ENCODE measurements at places on chromosomes 5 and 9.
A peak's percentile ranks its signal among the peaks of the same experiment; 100 is the strongest.

- no peak for DNase-seq
These were observed 4.6 kb downstream of the NIPAL4 start for GRCh38 chr5:157464519-157465171.

DNA sequence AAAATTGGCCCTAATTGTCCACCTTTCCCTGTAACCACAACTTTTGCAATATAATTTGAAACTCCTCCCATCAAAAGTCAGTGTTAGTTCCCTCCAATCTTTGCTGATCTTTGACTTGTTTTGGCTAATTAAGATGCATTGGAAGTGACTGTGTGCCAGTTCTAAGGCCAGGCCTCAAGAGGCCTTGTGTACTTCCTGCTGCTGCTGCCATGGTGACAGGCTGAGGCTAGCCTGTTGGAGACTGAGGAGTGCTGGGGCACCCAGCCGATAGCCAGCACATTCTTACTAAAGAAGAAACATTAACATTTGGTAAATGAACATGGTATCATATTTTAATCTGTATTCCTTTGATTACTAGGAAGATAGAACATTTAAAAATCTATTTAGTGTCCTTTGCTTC lies 86.5 kb downstream of the SREK1 start:
- no peak for DNase-seq

DNA sequence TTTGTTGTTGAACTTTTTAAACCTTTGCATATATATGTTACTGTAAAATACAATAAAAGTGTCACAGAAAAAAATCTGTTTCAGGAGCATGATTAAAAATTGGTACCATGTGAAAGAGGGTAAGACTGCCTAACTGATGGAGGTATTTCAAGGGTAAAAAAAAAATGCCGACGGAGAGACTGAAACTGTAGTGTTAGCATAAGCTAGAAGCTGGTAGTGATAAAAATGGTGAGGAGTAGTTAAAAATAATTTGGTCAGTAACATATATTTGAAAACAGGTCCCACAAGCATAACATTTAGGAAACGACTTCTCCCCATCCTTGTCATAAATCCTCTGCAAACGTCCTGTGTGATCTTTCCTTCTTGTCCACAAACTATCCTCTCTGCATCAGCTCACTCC lies 64.7 kb downstream of the MEF2C start:
- no peak for DNase-seq

- DNase-seq = no peak
These were observed 24.7 kb downstream of the LHX6 start for GRCh38 chr9:122204055-122204454.

GRCh38 chr9:126745574-126746411 lies 59.0 kb upstream of the ZBTB43 start:
- no peak for DNase-seq

GRCh38 chr5:1759378-1759970 lies 40.2 kb downstream of the MRPL36 start:
- no peak for DNase-seq

DNA sequence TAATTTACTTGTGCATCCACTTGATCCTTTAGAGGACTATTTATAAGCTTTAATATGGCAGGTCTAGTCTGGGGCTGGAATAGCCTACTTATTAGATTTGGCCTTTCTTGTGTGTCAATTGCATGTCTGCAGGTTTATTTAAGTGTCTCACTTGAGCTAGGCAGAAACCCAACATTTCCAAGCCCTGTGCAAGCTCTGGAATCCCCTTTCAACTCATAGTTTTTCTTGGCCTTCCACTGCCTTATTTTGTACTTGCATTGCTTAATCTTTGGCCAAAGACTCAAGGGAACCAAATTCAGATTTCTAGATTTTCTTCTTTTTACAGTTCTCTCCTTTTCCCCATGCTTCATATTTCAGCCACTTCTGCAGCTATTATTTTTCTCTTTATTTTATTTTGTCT lies 102.4 kb upstream of the RFX3 start:
- DNase-seq = no peak

DNA sequence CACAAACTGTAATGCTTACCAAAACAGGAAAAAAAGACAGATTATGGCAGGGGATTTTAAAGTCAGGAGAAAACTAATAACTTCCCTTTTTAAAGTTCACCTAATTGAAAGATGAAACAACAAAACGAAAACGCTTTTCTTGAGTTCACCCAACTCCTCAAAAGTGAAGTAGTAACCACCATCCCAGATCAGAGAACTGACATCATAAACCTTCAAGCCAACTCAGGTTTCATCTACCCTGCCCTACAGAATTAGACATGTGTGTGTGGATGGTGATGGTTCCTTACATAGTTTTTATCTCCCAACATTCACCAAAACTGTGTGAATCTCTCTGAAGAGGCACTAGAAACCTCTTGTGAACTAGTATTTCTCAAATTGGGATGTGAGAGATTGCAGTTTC lies 195.2 kb upstream of the PTGER4 start:
- no peak for DNase-seq

DNA sequence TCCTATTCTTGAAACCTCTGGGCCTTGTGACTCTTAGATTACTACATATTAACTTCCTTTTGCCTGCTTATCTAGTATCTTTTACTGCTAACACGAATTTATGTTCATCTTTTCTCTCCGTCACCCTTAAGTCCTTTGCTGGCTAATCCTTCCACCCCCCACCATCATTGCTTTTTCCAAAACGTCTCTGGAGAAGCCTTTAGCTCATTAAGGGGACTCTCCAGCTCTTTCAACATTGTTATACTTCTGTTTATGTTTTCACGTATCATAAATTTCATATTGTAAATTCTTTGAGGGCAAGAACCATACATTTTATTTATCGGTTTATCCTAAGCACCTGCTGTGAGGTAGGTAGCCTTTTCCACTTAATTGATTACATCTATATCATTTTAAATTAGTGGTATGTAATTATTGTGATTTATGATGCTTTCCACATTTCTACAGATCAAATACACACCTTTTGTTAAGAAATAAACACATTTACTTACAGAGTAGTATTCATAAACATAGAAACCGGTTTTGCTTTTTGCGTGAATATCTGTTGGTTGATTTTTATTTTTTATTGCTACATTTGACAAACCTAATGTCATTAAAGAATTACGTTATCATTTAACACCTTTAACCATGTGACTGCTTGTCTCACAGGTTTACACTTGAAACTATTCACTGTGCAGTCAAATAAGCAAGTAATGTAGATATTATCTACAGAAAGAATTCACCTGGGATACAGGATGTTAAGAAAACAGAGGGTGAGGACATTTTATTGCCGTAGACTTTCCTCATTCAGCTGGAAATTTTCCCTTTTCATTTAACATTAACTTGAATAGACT lies 15.4 kb upstream of the SNX2 start:
- no peak for DNase-seq

GRCh38 chr5:180135128-180135955 lies 63.8 kb upstream of the RNF130 start:
- no peak for DNase-seq

GRCh38 chr9:127779136-127779981 lies 893 bp upstream of the SH2D3C start:
- peak; percentile 46 for DNase-seq

- DNase-seq = no peak
These were observed 168.4 kb upstream of the GDNF start for GRCh38 chr5:38008198-38008597.

- DNase-seq = no peak
These were observed 356.3 kb downstream of the CSNK1G3 start for GRCh38 chr5:123868267-123868666.

DNA sequence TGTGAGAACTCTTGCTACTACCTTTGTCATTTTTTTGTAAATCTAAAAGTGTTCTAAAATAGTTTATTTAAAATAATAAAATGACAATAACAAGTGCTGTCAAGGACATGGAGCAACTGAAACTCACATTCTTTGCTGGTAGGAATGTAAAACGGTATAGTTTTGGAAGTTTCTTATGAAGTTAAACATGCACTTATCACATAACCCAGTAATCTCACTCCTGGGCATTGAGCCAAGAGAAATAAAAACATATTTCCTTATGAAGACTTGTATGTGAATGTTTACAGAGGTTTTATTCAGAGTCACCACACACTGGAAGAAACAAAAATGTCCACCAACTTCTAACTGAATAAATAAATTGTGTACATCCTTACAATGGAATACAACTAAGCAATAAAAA lies 46.0 kb upstream of the COL15A1 start:
- DNase-seq = no peak

GRCh38 chr5:27437594-27438200 lies 399.3 kb upstream of the CDH9 start:
- DNase-seq = no peak

DNA sequence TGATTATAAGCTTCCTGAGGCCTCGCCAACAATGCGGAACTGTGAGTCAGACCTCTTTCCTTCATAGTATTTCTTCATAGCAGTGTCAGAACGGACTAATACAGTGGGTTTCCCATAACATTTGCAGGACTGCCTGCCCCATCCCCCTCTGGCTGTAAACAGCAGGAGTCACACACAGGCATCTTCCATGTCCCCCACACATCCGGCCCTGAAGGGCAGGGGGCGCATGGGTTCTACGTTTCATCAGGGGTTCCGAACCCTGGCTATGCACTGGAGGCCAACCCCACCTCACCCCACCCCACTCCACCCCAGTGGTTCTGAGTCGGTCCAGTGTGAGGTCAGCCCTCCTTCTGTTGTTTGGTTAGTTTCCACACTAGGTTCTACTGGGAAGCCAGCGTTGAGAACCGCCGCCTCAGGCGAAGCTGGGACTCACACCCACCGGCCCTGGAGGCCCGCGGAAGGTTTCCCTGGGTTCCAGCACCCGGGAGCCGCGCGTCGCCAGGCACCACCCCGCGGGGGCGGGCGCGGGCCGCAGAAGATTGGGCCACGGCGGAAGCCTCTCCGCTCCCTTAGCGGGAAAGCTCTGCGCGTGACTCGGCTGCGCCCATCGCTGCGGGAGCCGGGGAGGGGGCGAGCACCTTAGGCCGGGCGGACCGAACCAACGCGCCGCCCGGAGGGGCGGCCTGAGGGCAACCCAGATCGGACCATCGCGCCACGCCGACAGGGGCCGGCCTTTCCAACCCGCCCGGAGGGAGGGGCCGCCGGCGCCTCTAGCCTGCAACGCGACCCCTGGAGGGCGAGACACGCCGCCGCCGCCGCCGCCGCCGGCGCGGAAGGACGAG lies at the start of gene RUSC2:
Gene RUSC2, plus strand, starts transcription at position 799 of the 842 bp plus-strand sequence. CDS start 56,411 bp downstream, outside the sequence.
- no peak for DNase-seq

DNA sequence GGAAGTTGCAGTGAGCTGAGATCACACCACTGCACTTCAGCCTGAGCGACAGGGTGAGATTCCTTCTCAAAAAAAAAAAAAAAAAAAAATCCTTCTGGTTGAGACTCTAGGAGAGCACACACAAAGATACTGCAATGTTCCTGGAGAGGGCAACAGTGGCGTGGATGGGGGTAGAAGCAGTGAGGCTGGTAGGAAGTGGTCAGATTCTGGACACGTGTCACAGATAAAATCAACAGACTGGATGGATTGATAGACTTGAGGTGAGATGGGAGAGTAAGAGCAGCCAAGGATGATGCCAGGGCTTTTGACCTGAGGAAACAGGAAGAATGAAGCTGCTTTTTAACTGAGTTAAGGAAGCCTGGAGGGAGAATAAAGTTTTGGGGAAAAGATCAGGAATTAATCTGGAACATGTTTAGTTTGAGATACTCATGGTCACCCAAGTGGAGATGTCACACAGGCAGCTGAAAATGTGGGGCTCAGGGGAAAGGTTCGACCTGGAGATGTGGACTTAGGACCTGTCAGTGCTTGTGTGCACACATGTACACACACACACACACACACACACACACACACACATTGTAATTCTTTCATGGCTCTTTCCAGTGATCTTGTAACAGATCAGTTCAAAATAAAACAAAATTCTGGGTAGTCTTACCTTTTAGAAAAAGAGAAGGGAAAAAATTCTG lies 88.1 kb downstream of the FANCC start:
- no peak for DNase-seq

- no peak for DNase-seq
These were observed 536 bp downstream of the PCDHAC1 start for GRCh38 chr5:140926443-140927227.

DNA sequence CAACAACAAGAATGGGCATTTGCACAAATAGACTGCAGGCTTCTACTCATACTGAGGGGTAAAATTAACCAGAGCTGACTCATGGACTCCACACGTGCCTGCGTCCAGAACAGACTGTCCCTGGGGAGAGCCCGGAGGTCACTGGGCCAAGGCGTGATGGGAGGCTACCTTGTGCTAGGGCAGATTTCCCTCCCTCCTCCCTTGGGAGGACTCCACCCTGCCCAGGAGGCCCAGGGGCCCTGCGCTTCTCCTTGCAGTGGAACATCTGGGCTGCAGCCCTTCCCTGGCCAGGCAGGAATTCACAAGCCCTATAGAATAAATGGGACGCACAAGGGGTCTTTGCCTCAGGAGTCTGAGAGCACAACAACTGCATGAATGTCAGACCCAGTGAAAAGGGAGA lies 35.6 kb downstream of the IRX2 start:
- no peak for DNase-seq

- DNase-seq = no peak
These were observed 55.4 kb downstream of the GOLM1 start for GRCh38 chr9:86043999-86044398.

GRCh38 chr9:70601000-70601951 lies 186.8 kb upstream of the KLF9 start:
- no peak for DNase-seq
